NCI-H1417 treated with DMSO at 0.1 percent for 48 hours (cell line): ENCODE measurements at places on chromosomes 7 and 10.

DNA sequence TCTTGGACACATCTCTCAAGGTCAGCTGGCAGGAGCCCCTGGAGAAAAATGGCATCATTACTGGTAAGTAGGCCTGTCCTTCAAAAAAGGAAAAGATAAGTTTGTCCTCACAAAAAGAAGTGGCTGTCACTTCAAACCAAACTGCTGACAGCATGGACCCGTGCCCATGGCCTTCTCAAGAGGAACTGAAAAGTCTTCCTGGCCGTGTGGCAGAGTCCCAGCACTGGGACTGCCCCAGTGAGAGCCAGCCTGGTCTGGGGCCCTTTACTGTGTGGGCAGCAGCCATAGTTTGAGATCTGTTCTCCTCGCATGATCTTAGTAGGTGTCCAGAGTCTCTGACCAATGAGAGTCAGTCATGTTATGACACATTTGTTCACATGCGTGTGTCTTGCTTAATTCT lies 614.2 kb upstream of the FOXK1 start:
- no peak for DNase-seq

DNA sequence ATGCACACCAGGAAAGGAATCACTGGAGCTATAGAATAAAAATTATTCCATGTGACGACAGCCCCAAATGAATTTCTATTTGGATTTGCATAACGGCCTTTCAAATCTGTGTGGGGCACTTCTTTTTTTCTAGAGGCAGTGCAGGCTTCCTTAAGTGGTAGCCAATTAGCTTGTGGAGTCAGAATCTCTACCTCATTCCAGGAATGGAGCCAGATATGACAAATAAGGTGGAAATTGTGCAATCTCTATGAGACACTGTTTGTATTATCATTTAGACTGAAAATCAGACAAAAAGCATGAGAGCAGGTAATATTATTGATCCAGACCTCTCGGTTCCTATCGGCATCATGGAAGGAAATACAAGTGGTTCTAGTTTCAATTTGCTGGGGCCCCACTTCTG lies 78.7 kb downstream of the BEND7 start:
- no peak for DNase-seq

DNA sequence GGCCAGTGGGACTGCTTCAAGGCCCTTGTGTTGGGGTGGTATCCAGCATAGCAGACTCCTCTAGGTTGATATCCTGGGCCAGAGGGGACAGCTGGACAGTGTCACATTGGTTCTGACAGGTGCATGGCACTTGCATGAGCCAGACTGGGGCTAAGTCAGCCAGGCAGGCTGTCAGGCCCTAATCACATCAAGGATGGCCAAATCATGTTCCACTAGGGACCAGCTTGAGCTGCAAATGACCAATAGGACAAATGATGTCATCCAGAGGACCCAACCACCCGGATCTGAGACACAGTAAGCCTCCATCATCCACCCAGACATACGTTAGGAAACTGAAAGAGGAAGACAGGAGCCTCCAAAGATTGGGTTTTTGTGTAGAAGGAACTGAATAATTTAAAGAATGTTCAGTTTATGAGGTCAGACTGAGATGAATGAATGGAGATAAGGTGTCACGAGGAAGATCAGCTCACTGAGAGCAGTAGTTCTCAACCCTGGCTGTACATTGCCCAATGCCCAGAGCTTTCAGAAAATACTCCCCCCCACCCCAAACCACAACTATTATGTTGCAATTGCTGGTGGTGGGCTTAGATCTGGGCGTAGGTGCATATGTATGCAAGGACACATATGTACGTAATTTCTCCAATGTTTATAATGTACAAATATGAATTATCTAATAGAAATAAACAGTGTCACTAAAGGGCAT lies 75.2 kb upstream of the INHBA start:
- no peak for DNase-seq

- DNase-seq = no peak
Measured at GRCh38 chr10:22344781-22345300, 455 bp upstream of the SPAG6 start.

DNA sequence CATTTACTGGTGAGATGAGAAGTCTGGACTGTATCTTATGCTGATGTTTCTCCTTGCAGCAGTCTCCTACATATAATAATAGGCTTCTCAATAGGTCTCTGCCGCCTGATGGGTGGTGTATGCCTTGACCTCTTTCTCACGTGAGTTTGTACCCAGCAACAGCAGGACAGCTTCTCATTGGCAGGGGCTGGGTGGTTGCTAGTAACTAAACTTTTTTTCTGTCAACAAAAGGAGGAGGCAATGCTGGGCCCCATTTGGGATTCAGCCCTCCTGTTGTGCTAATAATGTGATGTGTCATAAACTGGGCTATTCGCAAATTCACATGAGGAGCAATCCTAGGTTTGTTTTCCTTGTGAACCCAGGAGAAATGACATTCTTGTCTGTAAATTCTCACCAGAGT lies 533.6 kb downstream of the GATA3 start:
- no peak for DNase-seq

- no peak for DNase-seq
Measured at GRCh38 chr10:60338786-60339185, 50.9 kb downstream of the ANK3 start.

- no peak for DNase-seq
Measured at GRCh38 chr10:110003524-110003885, 4.3 kb upstream of the ADD3 start.

DNA sequence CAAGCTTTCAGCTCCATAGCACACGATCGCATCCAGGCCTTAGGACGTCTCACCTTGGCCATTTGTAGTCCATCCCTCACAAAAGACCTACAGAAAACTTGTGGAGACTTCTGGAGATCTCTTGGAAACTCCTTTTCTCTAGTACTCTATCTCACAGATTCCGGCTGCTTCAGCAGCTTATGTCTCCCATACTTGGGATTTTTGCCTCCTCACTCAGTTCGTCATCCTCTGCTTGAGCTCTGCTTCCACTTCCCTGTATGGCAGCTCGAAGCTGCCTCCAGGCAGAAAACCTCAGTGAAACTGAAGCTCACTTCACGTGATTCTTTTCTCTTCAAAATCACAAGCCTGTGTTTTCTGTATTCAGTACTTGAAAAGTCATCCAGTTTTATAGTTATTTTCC lies 178.7 kb upstream of the GDF10 start:
- DNase-seq = no peak

- no peak for DNase-seq
Measured at GRCh38 chr7:150979713-150980390, 1.7 kb upstream of the KCNH2 start.

- DNase-seq = no peak
Measured at GRCh38 chr10:818010-818409, 113.5 kb downstream of the LARP4B start.

GRCh38 chr10:112711366-112711765 lies 238.7 kb upstream of the TCF7L2 start:
- DNase-seq = no peak

DNA sequence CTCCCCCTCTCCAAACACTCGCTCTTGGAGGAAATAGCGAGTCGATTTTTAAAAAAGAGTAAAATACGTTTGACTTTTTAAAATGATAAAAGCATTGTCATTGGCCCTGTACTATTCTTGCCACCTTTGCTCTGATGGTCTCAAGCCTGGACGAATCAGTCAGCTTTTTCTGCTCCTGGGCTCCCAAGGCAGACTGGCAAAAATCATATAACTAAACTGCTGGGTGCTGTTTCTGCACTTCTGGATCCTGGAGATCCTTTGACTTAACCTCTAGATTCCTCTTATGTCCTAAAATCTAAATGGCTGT lies 1.8 kb downstream of the TPST1 start:
- no peak for DNase-seq
